ENCODE measurements at places on chromosomes 1 and 21. TPM values are rescaled to one million over a fixed set of nuclear protein-coding genes. Genes with fewer than 3 reads are reported as not detected.

DNA sequence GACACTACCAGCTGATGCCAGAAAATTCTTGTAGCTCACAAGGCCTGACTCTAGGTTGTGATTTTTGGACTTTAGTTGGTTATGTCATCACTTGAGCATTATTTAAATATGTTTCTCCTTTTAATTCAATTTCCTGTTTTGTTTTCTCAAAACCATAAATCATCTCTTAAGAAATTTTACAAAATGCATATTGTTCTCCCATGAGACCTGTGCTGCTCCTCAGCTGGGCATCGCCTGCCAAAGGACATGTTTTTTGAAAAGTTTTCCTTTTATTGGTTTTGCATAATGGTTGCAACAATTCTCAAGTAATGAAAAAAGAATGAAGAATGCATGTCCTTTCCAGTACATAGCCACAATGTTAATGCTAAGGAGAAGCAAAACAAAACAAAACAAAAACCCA lies 204.7 kb upstream of the LYPLAL1 start:
- no peak for DNase-seq
- H3K4me1 ChIP-seq, result no peaks in the 10 kb centered on the region
- H3K36me3 ChIP-seq, result no peaks in the 10 kb centered on the region

- H3K4me3 ChIP-seq, result no peak overlapping the region
- DNase-seq, result no peak
- H3K27me3 ChIP-seq, result no peaks in the 10 kb centered on the region
- H3K4me1 ChIP-seq, result no peaks in the 10 kb centered on the region
Observed at GRCh38 chr1:172679000-172679772, 20.3 kb downstream of the FASLG start.

GRCh38 chr1:11417162-11417561 lies 61.8 kb upstream of the DISP3 start:
- H3K27ac ChIP-seq, result no peak overlapping the region
- no peak overlapping the region for H3K4me3 ChIP-seq
- no peaks in the 10 kb centered on the region for H3K27me3 ChIP-seq

GRCh38 chr1:97621955-97622354 lies 298.9 kb downstream of the DPYD start:
- DNase-seq, result no peak
- H3K36me3 ChIP-seq, result no peaks in the 10 kb centered on the region
- no peaks in the 10 kb centered on the region for H3K27me3 ChIP-seq
- no peaks in the 10 kb centered on the region for H3K4me1 ChIP-seq

DNA sequence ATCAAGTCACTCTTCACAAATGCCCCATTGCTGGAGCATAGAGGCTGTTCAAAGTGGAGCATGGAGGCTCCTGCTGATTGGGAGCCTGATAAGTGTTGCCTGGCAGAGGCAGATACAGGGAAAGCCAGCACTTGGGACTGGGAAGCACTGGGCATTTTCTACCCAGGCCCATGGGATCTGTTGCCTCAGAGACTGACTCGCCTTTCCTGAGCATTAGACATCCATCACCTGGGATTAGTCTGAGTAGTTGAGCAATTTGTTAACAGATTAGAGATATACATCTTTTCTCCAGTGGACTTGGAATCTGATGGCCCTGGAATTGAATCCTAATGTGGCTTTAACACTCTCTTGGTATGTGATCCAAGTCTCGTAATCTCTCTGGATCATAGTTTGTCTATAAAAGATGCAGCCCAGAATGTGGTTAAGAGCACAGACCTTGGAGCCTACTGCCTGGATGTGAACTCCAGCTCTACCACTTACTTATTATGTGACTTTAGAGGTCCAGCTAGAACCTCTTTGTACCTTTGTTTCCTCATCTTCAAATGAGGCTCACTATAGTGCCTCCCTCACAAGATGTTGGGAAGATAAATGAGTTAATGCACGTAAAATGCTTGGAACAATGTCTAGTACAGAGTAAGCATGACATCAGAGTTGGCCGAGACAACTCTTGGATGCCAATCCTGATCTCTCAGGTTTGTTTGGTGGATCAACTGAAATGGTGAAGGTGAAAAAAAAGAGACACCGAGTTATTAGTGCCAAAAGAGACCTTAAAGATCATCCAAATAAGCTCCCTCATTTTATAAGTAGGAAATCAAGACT lies 38.3 kb upstream of the NRDC start:
- no peaks in the 10 kb centered on the region for H3K4me1 ChIP-seq
- H3K27ac ChIP-seq, result no peak overlapping the region
- H3K27me3 ChIP-seq, result no peaks in the 10 kb centered on the region
- no peak for DNase-seq

- H3K27ac ChIP-seq, result no peak overlapping the region
- H3K4me3 ChIP-seq, result no peak overlapping the region
- H3K27me3 ChIP-seq, result no peaks in the 10 kb centered on the region
- H3K4me1 ChIP-seq, result peaks cover under 1% of the 10 kb centered on the region
- H3K36me3 ChIP-seq, result no peaks in the 10 kb centered on the region
- no peak for DNase-seq
Observed at GRCh38 chr1:183105449-183105848, 80.6 kb upstream of the LAMC2 start.

CD46 gene
- total RNA-seq, result 195 TPM

All from uterus (tissue), 4 donors.